Activated naive CD4-positive, alpha-beta T cell treated with anti-CD3 and anti-CD28 coated beads, Interleukin-2, amount 50 U/mL, for 72 hours (primary cell): ENCODE measurements at places on chromosomes 2 and 18. TPM values are rescaled to one million over a fixed set of nuclear protein-coding genes. Genes with fewer than 3 reads are reported as not detected.
A peak's percentile ranks its signal among the peaks of the same experiment; 100 is the strongest.

SGO2 gene
- 58.2 TPM for total RNA-seq

MRPL44 gene
- total RNA-seq = 39.5 TPM

CFC1 gene
- total RNA-seq = not detected

LAMA3 gene
- 0.07 TPM for total RNA-seq

IL18R1 gene
- total RNA-seq = 11.7 TPM

CD8B gene
- 1.3 TPM for total RNA-seq

FEV gene
- not detected for total RNA-seq

SCN7A gene
- total RNA-seq = not detected

TMBIM1 gene
- 46.1 TPM for total RNA-seq

VWA3B gene
- total RNA-seq = not detected

TMEM87B gene
- total RNA-seq = 26.2 TPM

ATP6V1B1 gene
- not detected for total RNA-seq

CRYGD gene
- total RNA-seq = not detected

DNA sequence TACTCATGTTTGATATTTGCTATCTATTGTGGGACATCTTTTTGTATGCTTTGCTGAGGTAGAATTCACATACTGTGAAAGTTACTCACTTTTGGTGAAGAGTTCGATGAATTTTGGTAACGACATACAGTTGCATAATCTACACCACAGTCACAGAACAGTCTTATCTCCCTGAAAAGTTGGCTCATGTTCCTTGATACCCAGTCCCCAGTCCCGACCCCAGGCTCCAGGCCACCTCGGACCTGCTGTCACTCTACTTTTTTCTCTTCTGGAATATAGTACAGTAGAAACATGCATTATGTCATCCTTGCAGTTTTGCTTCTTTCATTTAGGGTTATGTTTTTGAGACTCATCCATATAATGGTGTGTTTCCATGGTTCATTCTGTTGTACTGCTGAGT lies 191.7 kb downstream of the FAM210A start:
- no peak for DNase-seq

- no peak for DNase-seq
Measured at GRCh38 chr2:66437691-66438497, 3.0 kb downstream of the MEIS1 start.

DNA sequence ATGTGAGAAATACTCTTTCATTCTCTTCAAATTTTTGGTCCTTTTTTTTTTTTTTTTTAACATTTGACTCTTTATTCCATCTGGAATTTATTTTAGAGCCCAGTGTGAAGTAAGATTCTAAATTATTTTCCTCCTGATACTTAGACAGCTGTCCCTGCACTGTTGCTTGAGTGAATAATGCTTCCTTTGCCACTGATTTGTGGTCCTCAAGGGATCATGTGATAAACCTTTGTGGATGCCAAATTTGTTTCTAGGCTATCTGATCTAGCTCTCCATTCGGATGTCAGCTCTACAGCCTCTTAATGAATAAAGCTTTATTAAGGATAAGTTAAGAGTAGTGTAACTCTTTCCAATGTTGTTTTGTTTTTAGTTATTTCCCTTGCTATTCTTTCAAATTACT lies 142.3 kb downstream of the SMAD7 start:
- no peak for DNase-seq

GRCh38 chr2:171798156-171798820 lies 95.8 kb downstream of the SLC25A12 start:
- DNase-seq = no peak

DNA sequence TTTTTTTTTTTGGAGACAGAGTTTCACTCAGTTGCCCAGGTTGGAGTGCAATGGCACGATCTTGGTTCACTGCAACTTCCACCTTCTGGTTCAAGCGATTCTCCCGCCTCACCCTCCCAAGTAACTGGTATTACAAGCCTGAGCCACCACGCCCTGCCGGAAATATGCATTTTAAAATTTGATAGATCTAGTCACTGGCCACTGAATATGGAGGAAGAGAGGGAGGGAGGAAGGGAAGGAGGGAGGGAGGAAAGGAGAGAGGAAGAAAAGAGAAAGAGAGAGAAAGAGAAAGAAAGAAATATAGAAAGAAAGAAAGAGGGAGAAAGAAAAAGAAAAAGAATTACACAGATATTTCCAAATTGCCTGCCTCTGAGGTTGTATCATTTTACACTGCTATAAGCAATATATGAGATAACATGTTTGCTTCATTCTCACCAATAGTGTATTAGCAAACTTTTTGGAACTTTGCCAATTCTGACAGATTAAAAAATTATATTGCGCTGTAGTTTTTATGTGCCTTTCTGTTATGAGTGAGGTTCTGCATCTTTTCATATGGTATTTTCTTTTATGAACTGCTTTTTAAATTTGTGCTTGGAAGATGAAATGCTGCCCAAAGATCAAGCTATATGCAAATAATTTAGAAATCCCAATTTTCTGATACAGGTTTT lies 161.2 kb upstream of the MAP3K20 start:
- DNase-seq = no peak

DNA sequence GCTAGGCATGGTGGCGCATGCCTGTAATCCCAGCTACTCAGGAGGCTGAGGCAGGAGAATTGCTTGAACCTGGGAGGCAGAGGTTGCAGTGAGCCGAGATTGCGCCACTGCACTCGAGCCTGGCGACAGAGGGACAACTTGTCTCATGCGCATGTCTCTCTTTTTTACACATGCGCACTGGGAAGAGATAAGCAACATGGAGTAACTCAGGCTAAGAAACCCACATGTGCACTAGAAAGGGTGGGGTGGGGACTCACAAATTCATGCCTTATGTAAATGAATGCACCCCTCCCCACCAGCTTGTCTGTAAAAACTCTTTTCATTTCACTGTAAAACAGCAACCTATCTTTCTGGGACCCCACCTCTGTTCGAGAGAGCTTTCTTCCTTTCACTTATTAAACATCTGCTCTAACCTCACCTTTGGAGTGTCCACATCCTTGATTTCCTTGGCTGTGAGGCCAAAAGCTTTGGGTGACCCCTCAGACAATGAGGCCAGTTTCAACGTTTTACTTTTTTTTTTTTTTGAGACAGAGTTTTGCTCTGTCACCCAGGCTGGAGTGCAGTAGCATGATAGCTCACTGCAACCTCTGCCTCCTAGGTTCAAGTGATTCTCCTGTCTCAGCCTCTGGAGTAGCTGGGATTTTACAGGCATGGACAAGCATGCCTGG lies 91.6 kb upstream of the RMP24 start:
- DNase-seq = no peak

GRCh38 chr2:83340424-83340823 lies 1118.7 kb downstream of the SUCLG1 start:
- DNase-seq = no peak

DNA sequence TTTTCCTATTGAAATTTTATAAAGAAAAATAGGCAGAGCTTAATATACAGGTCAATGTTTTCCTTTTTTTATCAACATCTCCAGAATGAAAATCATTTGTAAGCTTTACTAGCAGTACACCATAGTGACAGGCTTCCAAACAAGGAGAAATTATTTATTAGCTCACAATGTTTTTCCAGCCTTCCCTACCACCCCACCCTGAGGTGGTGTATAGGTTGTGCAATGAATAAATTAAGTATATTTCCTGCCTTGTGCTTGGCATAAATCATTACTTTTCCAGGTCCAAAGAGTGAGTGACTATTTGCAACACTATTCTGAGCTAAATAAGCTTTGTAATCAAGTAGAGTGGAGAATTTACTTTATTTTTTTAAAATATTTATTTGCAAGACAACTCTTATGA lies 876.2 kb upstream of the POU3F3 start:
- DNase-seq = no peak

GRCh38 chr2:122866095-122866494 lies 1110.6 kb downstream of the TSN start:
- DNase-seq = no peak

DNA sequence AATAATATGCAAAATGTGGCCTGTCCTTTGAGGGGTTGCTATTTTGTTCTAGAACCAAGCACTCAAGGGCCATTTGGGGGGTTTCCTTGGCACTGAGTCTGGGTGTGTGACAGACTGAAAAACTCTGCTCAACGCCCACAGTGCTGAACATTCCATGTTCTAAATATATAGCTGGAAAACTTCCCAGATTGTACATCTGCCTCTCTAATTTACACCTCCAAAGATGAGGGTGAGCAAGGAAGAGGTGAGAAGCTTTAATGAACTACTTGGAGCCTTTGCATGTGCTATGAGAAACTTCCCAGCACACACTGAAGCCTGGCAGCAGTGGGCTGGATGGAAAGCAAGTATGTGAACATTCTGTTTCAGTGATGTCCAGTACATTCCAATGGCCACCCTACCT lies 296.7 kb upstream of the KCNH7 start:
- DNase-seq = no peak

- DNase-seq = no peak
Measured at GRCh38 chr18:62345909-62346308, 20.8 kb downstream of the TNFRSF11A start.

- DNase-seq = no peak
Measured at GRCh38 chr2:20188851-20189250, 36.1 kb downstream of the SDC1 start.

GRCh38 chr2:13986119-13986720 lies 646.3 kb upstream of the LRATD1 start:
- DNase-seq = no peak

GRCh38 chr18:61975526-61976326 lies 82.9 kb upstream of the RNF152 start:
- DNase-seq = peak; percentile 15

- DNase-seq = no peak
Measured at GRCh38 chr2:86703704-86704361, 16.3 kb upstream of the RMND5A start.

- DNase-seq = no peak
Measured at GRCh38 chr2:50241282-50241681, 790.6 kb downstream of the NRXN1 start.

DNA sequence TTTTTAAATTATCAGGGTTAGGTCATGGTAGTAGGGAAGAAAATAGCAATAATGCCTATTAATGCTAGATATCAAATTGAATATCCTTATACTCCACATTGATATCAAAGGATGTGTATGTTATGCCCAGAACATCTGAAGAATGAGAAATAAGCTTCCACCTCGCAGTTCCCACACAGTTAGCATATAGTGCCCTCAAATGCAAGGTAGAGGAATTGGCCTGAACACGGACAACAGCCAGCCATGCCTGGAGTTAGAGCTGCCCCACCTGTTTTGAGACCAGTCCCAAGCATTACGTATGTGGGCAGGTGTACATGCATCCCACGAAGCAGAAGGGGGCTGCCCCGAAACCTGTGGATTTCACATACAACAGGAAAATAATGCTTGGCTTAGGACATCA lies 79.6 kb downstream of the SUMO1 start:
- DNase-seq = no peak

DNA sequence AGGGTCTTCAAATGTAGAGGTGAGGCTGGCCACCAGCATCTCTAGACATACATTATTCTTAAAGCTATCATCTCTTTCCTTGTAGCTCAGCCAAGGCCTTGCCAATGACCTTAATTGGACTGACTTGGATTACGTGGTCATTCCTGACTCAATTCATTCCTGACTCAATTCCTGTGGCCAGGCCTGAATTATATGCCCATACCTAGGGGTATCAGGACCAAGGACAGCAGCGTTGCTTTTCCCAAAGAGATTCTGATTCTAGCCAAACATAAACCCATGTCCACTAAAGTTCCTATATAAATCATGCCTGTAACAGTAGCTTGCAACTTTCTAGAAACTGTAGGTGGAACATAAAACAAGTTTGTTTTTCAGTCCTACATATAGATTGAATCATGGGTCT lies 231.7 kb downstream of the ARL6IP6 start:
- DNase-seq = no peak

- no peak for DNase-seq
Measured at GRCh38 chr2:101125374-101125773, 25.8 kb downstream of the TBC1D8 start.

- DNase-seq = no peak
Measured at GRCh38 chr2:11679486-11680181, 9.6 kb upstream of the NTSR2 start.

GRCh38 chr18:14942275-14942674 lies 194.3 kb downstream of the ANKRD30B start:
- DNase-seq = no peak

GRCh38 chr18:28163201-28163775 lies 13.6 kb downstream of the CDH2 start:
- no peak for DNase-seq

GRCh38 chr2:198322275-198322674 lies 517.9 kb downstream of the PLCL1 start:
- DNase-seq = no peak

DNA sequence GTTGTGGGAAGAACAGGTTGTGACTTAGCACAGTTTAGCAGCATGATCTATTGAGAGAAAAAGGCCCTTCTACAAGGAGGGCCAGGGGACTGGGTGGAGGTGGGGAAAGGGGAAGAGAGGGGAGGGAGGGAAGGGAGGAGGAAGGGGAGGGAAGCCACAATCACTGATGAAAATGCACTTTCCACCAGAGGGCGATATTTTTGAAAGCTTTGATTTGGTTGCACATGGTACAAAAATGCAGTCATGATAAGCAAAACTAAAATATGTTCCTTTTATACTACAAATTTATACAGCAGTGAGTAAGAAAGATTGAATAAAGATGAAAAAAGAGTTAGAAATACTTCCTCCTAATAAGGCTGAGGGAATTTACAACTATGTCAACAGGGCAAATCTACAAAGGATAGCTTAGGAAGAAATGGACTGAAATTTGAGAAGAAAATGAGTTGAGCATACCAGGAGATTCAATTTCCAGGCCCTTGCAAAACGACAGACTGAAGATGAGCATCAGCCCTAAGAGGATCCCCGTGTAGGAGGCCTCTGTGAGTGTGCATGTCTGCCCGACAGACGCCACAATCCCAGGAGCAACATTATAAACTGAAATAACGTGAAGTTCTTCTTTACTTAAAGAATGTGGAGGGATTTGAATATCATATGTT lies 17.2 kb downstream of the SH3YL1 start:
- DNase-seq = peak; percentile 26

DNA sequence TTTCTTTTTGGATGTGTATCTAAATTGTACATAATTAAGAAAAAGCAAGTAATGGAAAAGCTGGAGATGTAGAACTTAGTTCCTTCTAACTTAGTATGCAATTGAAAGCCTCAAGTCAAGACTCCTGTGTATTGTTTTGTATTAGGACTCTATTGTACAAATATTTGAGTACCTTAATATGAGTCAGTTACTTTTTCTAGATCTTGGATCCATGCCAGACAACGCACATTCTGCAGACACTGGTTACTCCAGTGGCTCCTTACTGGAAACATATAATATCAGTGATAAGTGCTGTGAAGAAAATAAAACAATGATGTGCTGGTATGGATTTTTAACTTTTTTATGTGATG lies 1.5 kb downstream of the SLC39A10 start:
- DNase-seq = no peak

GRCh38 chr18:27030421-27030820 lies 154.7 kb downstream of the CHST9 start:
- DNase-seq = no peak
